ENCODE measurements at places on chromosomes 6 and 20.
A peak's percentile ranks its signal among the peaks of the same experiment; 100 is the strongest.

DNA sequence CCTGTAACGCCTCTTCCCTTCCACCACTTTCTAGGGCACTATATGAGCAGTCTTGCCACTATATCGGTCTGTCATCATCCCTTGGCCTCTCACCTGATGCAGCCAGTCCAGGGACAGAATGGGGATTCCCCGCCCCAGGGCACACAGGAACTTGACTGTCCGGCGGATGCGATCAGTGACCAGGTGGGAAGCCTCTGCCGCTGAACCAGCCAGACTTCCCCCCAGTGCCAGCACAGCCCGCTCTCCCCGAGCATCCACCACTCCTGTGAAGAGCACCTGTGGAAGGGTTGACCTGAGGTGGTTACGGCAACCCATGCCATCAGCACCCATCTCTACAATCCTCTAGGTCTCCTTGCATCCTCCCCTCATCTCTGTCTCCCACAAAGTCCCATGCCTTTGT lies 12.2 kb upstream of the NRM start:
- no peak for DNase-seq

DNA sequence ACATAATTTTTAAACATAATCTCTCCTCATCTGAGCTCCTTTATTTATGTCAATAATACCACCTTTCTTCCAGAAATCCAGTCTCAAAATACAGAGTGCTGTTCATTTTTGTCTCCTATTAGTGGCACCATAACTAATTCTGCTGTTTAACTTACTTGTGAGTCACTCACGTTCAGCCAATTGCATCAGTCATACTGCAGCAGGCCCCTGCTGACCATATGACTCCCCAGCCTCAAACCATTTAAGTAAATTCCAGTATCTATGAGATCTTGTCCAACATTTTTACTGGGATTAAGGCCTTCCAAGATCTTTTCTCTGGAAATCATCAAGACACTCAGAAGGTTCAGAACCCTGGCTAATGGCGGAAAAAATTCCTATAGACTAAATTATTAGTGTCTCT lies 982.2 kb upstream of the MAP3K7 start:
- DNase-seq, result peak; percentile 2

GRCh38 chr20:34874094-34874654 lies 1.5 kb upstream of the GGT7 start:
- peak; percentile 88 for DNase-seq

GRCh38 chr6:41780551-41781365 lies at the start of gene PRICKLE4:
Gene PRICKLE4, plus strand, starts transcription at chr6:41780782. Its CDS starts 2,692 bp downstream, at chr6:41783474.
- DNase-seq, result no peak

- DNase-seq, result no peak
These were observed 245.1 kb upstream of the KCNQ5 start for GRCh38 chr6:72376736-72377135.

DNA sequence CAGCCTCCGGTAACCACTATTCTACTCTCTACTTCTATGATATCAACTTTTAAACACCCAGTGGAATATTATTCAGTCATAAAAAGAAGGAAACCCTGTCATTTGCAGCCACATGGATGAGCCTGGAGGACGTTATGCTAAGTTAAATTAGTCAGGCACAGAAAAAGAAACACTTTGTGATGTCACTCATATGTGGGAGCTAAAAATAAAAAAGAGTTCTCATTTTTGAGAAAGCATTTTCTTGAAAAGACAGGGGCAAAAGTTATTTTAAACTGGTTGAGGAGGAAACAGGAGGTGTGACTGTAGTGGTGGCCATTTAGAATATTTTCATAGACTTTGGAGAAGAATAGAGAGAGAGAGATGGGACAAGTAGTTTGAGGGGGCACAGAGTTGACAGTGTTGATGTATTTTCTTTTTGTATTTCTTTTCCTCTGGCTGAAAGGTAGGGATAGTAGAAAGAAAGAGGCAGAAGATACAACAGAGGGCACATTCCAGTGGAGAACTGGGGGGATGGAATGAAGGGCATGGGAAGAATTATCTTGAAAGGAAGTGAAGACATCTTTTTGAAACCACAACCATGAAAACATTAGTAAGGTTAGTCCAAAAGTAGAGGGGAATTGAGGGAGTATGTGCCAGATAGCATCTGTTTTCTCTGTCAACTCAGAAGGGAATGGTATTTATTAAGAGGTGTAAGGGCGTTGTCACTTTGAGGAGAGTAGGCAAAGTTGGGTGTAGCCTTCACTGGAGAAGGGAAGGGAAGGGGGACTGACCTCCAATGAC lies 181.3 kb upstream of the GMDS start:
- DNase-seq, result peak; percentile 87

- no peak for DNase-seq
These were observed 43.3 kb upstream of the LRFN2 start for GRCh38 chr6:40630488-40630887.

DNA sequence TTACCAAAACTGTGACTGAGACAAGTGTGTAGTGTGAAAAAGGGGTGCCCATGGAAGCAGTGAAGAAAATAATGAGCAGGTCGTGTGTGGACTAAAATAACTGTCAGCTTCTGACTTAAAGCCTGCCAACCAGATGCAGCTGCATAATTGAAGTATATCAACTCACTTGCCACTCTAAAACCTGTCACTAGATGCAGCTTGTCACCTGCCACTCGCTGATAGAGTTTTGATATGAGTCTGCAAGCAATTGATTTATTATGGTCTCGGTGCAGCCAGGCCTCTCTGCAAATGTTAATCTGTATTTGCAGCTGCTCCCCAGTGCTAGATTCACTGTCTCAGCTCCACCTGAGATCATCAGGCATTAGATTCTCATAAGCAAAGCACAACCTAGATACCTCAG lies 1090.0 kb upstream of the EYS start:
- DNase-seq, result no peak

DNA sequence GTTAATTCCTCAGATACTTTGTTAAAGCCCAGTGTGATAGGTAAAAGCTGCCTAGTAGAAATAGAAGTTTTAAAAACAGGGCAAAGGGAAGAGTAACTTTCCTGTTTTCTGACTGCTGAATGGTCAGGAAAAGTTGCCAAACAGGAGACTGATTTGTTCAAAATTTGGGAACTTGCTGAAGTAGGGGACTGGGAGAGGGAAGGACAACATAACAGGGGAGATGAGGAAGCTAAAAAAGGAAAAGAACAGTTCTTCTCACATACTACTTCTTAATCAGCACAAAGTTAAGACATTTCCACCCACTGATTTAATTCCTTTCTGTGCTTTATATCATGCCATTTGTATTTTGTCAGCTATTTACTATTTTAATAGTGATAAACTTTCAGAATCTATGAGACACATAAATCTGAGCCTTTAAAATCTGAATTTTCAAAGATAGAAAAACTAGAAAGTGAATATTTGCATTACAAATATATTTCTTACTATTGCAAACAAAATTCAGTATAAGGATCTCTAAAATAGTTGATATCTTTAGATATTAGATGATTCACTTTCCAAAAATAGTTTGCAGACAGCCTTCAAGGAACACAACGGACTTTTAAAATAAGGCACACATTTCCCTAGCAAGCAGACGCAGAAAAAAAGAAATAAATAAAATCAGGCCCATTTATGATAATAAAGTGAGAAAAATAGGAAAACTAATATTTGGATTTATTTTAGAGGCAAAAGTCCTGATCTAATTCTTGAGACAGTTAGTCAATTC lies 36.9 kb upstream of the SLC16A10 start:
- no peak for DNase-seq

GRCh38 chr6:19472850-19473249 lies 364.3 kb upstream of the ID4 start:
- peak; percentile 20 for DNase-seq

GRCh38 chr20:52748285-52748932 lies 223.7 kb upstream of the TSHZ2 start:
- DNase-seq, result no peak

DNA sequence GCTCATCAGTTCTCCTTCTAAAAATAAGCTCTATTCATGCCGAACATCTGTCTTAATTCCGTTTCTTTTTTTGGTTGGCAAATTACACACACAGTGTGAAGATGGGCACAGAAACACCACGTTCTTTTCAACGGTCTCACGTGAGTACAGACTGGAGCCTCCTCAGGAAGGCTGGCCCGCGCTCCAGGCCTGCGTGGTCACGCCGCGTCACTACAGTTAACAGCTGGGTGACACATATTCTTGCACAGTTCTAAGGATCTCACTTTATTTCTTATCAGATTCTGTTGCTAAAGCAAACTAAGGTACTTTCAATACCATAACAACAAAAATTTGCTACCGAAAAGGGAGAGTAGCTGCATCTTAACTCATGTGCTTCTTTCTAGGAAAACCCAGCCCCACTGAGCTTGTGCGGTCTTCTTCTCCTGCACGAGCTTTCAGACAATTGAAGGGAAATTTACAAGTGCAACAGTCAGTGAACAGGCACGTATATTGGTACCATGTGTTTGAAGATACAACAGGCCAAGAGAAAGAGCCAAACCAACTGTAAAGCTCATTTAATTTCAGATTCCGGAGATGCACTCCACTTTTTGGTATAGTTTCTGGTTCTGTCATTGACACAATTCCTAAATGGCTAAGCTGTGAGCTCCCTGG lies 55.6 kb upstream of the MPC1 start:
- no peak for DNase-seq

DNA sequence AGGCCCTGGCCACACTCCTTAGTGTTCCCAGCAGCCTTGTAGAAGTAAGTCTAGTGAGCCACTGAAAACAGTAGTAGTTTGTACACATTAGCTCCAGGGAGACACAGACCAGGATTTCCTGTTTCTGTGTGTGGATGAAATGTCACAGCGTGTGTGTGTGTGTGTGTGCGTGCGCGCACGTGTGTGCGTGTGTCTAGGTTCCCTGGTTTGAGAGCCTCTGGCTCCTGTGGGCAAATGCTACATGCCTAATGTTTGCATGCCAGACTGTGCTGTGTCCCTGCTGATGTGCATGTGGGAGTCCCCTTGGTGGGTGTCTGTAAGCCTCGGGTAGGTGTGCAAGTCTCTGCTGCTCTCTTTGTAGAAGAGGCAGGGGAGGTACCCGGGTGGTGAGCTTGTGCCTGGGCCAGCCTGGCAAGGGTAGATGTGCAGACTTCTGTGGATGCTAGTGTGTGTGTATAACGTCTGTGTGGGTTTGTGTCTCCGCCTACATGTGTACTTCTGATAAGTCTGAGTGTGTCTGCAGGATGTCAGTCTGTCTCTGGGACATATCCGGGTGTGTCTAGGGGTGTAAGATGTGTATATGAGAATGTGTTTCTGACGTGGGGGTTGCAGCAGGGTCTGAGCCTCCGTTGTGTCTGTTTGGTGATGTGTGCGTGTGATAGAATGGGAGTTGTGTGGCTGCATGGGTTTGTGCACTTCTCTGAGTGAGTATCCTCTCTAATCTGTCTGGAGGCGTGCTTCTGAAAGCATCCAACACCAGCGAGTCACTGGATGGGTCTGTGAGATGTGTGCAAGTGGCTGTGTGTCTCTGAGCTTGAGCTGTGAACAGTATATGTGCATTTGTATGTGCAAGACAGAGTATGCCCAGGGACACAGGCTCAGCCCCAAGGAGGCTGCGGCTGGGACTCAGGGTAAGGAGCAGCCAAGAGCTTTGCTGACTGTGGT lies 19.0 kb upstream of the TLDC2 start:
- peak; percentile 50 for DNase-seq

DNA sequence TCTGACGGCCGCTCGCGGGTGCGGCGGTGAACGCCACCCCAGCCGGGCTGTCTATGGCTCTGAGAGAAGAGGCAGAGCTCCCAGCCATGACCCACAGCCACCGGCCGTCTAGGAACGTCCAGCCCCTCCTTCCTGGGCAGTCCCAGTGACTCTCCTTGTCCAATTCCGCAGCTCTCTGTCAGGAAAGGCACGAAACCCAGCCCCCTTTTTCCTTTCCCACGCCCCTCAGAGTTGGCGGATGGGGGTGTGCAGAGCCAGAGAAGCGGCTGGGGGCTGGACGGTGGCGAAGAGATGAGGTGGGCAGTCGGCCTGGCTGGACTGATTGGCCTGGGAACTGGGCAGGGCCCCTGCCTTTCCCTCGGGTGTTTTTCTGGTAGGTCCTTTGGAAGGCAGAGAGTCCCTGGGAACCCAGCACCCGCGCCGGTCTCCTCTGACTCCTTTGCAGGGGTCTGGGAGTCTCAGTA lies 1.5 kb downstream of the EBF4 start:
- DNase-seq, result no peak

DNA sequence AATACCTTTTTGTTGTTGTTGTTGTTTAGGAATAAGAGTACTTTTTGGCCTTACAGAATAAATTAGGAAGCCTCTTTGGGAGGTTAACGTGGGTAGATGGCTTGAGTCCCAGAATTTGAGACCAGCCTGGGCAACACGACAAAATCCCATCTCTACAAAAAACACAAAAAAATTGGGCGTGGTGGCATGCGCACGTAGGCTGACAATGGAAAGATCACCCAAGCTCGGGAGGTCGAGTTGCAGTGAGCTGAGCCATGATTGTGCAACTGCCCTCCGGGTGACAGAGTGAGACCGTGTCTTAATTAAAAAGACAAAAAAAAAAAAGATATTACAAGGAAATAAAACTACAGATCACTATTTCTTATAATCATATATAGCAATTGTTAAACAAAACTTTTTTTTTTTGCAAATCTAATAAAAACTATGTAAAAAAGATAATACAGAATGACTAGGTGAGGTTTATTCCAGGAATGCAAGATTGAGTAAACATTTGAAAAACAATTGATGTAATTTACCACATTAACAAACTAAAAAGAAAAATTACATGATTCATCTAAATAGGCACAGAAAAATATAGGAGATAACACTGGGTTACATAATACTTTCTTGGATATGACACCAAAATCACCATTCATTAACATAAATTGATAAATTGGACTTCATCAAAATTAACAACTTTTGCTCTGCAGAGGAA lies 43.6 kb upstream of the ASCC3 start:
- DNase-seq, result no peak

- DNase-seq, result peak; percentile 85
These were observed 26.8 kb downstream of the C6orf89 start for GRCh38 chr6:36912586-36912985.

DNA sequence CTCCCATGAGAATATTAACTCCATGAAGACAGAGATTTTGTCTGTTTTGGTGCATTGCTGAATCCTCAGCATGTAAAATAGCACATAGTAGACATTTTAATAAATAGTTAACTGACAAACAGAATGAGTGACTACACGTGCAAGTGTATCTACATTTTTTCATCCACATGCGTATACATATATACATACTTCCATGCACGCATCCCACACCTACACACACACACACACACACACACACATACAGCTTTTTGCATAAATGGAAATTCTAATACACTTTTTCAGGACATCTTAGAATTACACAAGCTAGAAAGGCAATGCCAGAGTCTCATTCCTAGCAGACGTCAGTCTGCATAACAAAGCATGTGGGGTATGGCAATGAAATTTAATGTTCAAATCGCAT lies 139.7 kb upstream of the LRFN2 start:
- DNase-seq, result no peak

GRCh38 chr6:52598123-52598823 lies 21.4 kb upstream of the TRAM2 start:
- peak; percentile 88 for DNase-seq

DNA sequence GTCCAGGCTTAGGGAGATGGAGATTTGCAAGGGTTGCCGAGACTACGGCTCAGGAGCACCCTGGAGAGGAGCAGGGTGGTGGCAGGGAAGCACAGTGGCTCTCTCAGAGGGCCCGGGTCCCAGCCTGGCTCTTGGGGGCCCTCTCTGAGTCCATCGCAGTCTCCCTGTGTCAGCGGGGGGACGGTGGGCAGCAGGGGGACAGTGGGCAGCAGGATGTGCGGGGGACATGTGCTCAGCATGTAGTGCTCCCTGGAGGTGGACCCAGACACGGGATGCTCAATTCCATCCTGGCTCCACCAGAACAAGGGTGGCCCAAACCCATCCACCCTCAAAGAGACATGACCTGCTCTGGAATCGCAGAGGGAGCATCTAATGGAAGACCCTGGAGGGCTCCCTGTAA lies 43.0 kb upstream of the ZBP1 start:
- DNase-seq, result no peak

GRCh38 chr6:108675226-108676200 lies 114.8 kb downstream of the FOXO3 start:
- DNase-seq, result no peak
